Psoas muscle (tissue), 8 donors: ENCODE measurements at places on chromosomes 7 and 10.

- no peak for DNase-seq
Measured at GRCh38 chr7:50795253-50795652, 12.6 kb upstream of the GRB10 start.

GRCh38 chr10:15096661-15097010 lies 519 bp upstream of the RPP38 start:
- no peak for DNase-seq

- peak; percentile 76 for DNase-seq
Measured at GRCh38 chr7:80722616-80723195, 84.3 kb downstream of the CD36 start.

DNA sequence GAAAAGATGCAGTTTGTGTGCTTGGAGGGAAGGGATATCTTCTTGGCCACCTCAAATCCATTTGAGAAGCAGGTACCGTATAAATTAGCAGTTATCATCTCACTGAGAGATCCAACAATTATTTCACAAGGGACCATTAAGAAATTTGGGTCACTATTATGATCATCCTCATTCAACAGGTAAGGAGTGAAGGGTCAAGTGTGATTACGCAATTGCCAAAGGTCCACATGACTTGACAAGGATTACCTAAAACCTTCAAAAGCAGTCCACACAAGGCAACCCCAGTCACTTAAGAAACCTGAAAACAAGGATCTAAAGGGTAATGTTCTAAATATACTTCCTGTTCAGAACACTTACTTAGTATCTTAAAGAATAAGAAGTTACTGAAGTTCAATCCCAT lies 27.4 kb downstream of the CCDC6 start:
- no peak for DNase-seq

- no peak for DNase-seq
Measured at GRCh38 chr10:49559476-49559875, 20.6 kb upstream of the ERCC6 start.

- no peak for DNase-seq
Measured at GRCh38 chr7:55271069-55271626, 94.0 kb upstream of the LANCL2 start.

DNA sequence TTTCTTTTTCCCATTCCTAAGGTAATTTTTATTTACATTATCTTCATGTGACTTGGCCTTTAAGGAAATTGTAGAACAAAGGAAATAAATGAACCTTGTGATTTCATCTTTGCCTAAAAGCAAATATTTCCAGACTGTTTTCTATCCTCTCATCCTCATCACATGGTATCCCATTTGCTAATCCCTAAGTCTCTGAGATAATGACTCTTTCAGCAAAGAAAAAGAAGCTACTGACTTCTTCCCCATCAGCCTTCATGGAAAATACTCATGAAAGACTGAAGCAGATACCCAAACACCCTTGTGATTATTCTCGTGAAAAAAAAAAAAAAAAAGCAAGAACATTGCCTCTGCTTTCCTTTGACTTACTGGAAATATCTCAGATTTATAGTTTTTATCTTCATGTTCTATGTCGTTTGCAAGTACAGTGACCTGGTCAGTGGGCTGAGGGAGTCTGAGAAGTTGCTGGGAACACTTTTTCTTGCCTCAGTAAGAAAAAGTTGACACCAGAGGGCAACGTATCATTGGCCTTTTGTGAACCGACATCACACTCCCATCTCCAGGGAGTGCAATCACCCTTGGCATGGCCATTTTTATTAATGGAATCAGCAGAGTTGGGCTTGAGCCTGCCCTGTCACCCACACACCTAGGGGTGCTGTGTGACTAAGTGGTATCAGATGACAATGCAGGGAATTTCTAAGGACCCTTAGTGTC lies 246.0 kb upstream of the KMT2E start:
- DNase-seq: no peak

GRCh38 chr7:13110107-13110506 lies 422.7 kb downstream of the ARL4A start:
- DNase-seq: no peak

DNA sequence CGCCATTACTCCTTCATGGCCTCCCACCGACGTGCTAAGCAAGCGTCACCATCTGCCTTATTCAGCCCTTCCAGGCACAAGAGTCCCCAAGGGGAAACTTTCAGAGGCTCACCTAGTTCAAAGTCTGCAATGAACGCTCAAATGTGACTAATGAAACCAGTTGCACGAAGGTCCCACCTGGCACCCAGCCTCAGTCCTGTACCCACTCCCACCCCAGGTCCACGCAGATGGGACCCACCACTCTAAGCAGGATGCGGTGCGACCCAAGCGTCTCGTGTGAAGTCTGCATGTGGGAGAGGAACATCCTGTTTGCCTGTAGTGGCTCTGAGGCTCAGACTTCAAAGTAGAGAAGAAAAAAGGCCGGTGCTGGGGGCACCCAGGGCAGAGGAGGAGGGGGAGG lies 40.3 kb downstream of the RGS10 start:
- DNase-seq: no peak

GRCh38 chr7:30028749-30029635 lies 780 bp downstream of the PLEKHA8 start:
- peak; percentile 75 for DNase-seq

- no peak for DNase-seq
Measured at GRCh38 chr10:84608126-84608525, 279.7 kb downstream of the CCSER2 start.

- DNase-seq: peak; percentile 35
Measured at GRCh38 chr7:25669961-25670841, 441.9 kb upstream of the NPVF start.

DNA sequence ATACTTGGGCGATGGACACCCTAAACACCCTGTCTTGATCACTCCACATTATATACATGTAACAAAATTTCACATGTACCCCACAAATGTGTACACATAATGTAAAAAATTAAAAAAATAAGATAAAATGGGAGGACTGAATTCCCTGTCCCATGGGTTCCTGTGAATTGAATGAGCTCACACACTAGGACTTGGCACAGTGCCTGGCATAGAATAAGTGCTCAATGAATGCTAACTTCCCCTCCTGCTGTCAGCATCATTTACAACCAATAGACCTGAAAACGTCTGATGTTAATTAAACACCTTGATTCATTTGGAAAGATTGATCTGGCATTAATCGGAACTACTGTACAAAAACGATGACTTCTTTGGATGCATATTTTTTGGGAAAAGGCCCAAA lies 117.3 kb upstream of the ZNF438 start:
- DNase-seq: no peak

GRCh38 chr7:29019896-29020295 lies 61.8 kb upstream of the TRIL start:
- no peak for DNase-seq

DNA sequence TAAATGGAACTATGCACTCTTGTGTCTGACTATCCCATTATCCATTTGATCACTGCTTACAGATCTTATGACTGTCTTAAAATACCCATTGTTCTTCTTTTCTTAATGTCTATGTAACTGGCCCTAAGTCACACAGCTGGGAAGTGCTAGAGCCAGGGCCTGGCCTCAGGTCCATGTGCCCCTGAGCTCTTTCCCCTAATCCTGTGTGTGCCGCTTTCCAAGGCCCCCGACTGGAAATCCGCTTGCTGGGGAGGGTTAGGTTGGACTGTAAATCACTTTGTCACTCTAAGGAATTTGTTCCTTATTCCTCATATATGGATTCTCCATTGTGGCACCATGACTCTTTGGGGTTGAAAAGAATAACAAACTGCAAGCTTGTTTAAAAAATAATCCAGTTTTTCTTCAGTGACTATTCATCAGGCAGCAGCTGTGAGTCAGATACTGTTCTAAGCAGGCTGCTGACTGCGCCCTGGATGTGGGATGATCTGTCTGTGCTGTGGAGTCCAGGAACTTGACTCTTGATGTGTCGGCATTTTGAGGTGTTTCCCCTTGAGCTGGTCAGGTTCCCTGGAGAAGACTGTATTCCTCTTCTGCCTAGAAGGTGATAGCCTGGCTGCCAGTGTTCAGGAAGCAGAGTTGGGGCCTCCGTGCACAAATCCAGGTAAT lies 236.3 kb downstream of the SDK1 start:
- no peak for DNase-seq

DNA sequence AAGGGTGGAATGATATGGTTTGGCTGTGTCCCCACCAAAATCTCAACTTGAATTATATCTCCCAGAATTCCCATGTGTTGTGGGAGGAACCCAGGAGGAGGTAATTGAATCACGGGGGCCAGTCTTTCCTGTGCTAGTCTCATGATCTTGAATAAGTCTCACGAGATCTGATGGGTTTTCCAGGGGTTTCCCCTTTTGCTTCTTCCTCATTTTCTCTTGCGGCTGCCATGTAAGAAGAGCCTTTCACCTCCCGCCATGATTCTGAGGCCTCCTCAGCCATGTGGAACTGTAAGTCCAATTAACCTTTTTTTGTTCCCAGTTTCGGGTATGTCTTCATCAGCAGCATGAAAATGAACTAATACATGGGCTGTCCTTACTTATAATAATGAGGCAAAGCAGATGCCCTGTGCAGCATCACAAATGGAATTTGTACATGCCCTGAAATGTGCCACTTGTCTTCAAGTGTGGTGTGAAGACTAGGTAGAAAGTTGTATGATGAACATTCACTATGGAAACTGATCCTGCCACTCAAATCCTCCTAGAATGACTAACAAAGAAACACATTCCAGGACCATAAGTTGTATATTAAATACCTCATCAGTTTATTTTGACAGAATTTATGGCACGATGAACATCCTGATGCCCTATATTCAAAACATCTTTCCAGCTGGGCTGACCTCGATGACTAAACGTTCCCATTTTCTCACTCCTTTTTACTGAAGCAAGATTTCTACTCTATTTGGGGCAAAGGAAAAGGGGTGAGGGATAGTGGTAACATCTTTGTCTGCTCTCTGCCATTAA lies 122.8 kb upstream of the CTTNBP2 start:
- DNase-seq: no peak

GRCh38 chr10:107614939-107615685 lies 450.6 kb upstream of the SORCS1 start:
- DNase-seq: no peak

GRCh38 chr7:115662120-115662519 lies 368.4 kb downstream of the TFEC start:
- no peak for DNase-seq

DNA sequence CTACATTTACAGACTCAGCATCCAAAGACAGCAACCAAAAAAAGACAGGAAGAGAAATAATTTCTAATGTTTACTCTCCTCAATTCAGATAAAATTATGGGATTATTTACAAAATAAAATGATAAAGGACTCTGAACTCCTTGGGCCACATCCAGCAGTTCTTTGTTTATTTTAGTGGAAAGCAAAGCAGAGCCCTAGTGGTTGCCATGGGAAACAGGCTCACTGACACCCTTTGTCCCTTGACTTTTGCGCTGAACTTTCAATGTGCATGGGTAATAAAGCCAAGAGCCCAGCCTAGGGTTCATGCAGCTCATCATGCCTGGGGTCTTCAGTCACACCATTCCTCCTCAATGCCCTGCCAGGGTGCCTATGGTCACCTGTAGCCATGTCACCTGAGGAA lies 442.6 kb upstream of the IGFBP3 start:
- no peak for DNase-seq

- DNase-seq: peak; percentile 35
Measured at GRCh38 chr10:86356296-86356695, 10.3 kb downstream of the GRID1 start.

DNA sequence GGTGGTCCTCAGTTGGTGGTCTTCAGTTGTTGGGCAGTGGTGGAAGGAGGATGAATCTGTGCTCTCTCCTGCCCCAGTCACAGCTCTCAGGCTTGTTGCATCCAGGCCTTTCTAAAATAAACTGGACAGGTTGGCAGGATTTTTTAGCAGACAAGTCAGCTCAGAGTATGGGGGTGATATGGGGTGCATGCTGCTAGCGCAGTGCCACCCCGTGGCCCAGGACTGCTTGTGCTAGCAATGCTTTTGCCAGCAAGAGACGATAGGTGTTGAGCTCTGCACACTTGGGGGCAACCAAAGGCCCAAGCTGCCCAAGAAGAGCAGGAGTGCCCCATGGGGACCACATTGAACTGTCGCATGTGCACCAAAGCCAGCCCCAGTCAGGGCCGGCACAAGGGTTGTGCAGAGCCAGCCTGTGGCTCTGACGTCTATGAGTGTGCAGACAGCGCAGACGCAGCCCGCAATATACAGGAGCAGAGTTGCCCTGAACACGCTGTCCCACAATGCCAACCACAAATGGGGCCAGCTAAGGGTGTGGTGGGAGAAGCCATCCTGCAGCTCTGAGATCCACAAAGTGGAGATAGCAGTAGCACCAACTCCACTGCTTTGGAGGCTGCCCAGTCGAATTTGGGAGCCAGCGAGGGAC lies 49.8 kb upstream of the PDSS1 start:
- DNase-seq: no peak

GRCh38 chr7:99476107-99476506 lies 3.4 kb downstream of the ZNF789 start:
- DNase-seq: no peak

DNA sequence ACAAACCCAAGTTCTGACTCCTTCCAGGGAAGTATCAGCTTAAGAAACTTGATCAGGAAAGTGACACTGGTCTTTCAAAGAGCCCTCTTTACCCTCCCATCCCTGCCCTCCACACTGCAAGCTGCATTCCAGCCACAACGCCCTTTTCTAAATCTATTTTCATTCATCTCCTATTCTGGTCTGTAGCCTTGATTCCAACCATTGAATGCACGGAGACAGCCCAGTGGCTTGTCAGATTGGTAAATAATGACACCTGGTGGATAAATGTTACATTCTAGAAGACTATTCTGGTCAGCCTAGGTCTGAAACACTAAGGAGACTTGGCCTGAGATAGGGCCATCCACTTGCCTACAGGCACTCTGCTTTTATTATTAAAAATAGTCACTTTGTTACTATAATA lies 20.9 kb downstream of the MORN4 start:
- no peak for DNase-seq
